CD4-positive, alpha-beta T cell treated with Interleukin-4 for 4 hours (primary cell): ENCODE measurements at places on chromosomes 2 and 18.

GRCh38 chr2:19684516-19684915, 217.3 kb downstream of the TTC32 start:
- no peak for DNase-seq

- DNase-seq: peak; percentile 54
Measured at GRCh38 chr2:230751062-230751461, 38.4 kb downstream of the CAB39 start.

DNA sequence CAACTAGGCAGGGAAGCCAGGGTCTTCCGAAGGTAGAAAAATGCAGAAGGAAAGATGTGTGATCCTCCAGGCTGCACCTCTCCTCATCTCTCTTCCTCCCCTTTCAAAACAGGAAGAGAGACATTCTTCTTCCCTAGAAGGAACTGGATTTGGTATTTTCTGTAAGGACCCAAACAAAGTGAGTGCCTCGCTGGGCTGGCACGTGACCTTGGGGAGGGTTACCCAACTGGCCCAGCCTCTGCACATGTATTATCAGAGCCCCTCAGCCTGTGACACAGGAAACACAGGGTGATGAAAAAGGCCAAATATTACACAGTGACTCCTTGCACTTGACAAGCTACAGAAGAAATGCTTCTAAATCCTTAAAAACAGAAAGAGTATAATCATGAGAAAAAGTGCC, 2.3 kb downstream of the HJURP start:
- no peak for DNase-seq

DNA sequence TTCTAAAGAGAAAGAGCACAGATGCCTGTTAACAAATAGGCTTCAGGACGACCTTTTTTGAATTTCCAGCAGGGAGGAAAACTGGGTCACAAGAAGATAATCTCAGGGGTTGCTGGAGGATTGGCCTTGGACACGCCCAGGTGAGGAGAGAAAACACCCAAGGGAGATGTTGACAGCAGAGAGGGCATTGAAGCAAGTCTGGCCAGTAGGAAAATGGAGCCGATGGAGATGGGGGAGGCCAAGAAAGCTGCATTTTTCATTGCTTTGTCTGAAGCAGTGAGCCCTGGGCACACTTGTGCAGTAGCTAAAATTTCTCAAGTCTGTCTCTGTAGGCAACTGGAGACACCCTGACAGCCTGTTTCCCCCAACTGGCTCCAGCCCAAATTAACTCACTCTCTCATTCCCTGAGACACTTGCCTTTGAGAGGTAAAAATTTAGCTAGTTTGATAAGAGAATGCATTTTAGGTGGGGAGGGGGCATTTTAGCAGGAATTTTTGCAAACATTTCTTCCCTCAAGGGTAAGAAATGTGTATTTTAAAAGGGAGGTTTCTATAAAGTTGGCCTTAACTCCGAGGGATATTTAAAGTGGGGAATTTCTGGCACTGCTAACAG, 165.5 kb downstream of the TGIF1 start:
- DNase-seq: no peak

- DNase-seq: no peak
Measured at GRCh38 chr18:75779910-75780309, 352.4 kb upstream of the SMIM21 start.

DNA sequence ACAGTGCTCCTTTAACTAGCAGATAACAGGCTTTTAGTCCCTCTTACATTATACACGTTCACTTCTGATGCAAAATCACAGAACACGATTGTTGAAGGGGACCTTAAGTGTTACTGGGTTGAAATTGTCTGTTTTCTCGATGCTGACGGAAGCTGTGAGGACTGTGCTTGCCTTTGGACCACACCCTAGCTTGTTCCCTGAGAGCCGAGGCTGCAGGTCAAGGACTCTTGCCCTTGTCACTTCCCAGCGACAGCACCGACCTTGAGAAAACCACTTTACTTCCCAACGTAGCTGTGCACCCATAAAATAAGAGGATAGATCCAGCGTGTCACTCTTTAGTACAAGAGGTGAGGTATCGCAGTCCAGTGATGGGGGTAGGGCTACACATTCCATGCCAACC, 701.0 kb downstream of the DCDC2C start:
- DNase-seq: no peak

- DNase-seq: no peak
Measured at GRCh38 chr2:28347596-28347995, 45.1 kb upstream of the FOSL2 start.

DNA sequence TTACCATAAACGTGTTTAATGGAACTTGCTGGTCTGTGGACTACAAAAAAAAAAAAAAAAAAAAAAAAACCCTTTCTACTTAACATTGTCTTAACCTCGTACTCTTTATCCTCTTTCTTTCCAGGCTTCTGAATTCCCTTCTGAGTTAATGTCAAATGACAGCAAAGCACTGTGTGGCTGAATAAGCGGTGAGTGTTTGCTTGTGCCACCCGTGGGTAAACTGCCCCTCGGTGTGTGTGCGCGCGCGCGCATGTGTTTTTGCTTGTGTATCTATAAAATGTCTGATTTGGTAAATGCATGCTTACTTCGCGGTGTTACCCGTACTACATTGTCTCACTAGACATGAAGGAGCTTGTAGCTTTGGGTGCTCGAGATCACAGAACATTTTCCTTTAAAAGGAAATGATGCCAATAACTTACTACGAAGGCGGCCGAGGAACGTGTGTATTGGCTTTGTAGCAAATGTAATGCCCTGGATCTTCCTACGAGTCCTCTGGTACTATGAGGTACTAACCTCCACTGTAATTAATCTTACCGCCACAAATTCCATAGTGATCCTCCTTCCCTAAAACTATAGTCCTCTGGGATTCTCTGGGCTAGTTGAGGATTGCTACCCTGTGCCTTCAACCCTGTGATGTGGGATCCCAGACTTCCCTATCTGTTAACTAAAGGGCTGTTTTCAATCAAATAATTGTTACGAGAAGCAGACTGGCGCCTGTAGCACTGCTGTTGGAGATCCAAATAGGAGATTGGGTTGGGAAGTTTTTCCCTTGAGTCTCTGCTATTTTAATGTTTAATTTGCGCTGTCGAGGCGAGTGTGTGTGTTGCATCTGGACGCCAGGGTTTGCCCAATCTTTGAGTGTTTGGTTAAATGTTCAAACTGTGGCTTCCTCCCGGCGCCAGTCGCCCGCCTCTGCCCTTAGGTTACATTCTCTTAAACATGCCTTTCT, 1.1 kb downstream of the ID2 start:
- peak; percentile 51 for DNase-seq
